Stimulated activated CD4-positive, alpha-beta T cell treated with anti-CD3 and anti-CD28 coated beads, Interleukin-12 subunit alpha, Interleukin-12 subunit beta, amount 100 ng/mL, for 48 hours (primary cell): ENCODE measurements at places on chromosomes 5 and 9.

GRCh38 chr5:89277816-89278215, 394.8 kb upstream of the MEF2C start:
- DNase-seq = no peak

DNA sequence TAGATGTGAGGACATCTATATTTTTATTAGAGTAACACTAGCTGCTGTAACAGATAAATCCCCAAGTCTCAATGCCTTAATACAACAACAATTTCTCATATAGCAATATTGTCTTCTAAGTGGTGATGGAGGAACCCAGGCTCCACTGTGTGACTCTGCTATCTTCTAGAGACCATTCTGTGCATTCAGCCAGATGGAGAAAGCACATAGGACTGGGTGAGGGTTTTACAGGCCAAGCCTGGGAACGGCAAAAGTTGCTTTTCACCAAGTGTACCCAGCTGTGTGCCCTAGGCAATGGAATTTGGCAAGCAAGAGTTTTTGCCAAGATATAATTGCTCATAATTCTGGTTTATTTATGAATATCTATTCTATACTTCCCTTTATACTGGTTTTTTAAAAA, 11.7 kb downstream of the RBM22 start:
- DNase-seq = no peak

DNA sequence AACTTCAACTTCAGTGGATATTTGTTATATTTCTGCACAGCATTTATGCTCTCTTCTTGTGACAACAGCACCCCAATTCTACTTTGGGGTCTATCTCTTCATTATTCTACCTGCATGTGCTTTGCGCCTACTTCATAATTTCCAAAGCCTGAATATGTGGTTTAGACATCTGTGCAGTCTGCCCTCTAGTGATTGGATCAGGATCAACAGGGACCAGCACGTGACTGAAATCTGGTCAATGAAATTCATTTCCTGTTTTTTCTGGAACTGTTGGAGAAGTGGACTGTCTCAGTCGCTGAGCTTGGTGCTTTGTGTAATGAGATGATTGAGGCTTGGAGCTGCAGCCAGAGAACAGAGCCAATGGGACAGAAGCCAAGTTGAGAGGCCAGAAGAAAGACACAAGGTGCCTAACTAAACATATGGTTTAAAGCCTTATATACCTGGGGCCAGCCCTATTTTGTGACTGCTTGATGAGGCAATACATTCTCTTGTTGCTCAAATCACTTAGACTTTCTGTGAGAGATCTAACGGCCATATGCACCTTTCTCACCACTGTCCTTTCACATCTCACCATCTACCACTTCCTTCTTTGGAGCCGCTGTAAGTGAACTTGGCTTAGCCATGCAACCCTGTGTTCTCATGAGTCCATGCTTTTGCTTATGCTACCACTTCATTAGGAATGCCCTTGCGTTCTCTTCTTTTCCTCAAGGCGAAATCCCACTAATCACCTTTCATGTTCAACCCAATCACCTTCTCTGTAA, 68.8 kb upstream of the PPP2R2B start:
- no peak for DNase-seq

DNA sequence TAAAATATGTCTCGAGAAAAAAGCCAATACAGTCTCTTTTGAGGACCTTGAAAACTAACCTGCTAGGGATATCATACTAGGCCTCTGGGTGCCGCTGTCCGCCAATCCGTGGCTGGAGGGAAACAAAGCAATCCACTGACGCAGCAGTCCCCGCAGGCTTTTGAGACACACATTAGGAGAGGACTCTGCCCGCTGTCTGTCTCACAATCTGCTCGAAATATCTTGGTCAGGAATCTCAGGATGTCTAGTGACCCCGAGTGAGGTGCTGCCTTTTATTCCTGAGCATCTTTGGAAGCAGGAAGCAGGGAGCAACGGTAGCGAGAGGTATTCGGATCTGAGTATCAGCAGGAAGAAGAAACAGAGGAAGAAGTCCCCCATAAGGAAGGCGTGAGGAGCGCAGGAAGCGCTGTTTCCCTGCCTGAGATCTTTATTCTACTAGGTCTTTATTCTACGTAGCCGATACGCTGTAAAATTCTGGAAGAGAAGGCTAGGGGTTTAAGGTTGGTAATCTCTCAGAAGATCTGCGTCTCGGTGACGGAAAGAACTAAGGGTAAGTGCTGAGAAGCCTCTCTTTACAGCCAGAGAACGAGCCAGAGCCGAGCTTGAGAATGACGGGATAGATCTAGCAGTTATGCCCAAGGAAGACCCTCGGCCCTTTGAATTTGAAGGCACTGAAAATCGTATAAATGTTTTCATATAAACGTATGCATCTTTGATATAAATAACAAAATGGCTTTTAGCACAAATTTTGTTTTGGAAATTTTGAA, 4.0 kb upstream of the PCDHGA1 start:
- DNase-seq = peak; percentile 47

DNA sequence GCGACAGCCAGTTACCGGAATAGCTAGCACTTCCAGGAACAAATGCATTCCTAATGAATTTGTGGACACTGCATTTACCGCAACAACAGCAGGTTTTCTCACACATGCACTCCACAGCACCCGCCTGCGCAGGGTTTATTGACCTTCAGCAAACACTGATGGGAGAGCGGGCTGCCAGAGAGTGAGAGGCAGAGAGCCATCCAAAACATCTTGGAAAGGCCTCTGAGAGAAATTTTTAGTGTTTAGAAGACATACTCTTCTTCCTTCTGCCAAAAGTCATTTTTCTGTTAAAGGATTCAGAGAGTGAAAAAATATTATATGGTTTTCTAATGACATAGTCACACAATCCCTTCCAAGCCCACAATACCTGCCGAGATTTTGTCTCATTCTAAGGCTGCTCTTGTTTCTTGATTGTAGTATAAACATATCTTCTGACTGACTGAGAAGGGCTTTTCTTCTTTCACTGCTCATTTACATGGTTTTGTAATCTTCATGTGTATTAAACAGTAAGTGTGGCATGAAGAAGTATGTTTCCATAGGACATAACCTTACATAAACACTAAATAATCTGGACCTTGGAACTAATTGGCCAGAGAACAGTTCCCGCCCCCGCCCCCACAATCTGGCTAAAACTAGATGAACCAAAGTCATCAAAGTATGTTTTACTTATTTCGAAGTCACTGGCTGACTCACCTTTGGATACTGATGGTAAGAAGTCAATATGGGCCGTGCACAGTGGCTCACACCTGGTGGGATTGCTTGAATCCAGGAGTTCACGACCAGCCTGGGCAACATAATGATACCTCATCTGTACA, 432.5 kb upstream of the MEF2C start:
- DNase-seq = no peak

DNA sequence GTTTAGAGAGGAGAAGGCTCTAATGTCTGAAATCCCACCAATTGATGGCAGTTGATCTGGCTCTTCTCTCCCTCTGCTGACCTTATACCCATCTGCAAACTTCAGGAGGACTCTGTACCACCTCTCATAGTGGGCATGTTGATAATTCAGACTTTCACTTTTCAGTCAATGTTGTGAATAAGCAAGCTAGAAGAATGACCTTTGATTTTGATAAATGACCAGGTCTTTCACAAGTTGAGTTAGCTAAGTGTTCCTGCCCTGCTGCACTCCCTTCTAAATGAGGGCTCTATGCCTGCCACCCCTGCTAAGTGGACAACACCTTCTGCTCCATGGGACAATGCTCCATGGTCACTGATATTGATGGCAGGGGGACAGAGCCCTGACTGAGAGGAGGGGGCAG, 74.7 kb downstream of the SPRY4 start:
- no peak for DNase-seq

DNA sequence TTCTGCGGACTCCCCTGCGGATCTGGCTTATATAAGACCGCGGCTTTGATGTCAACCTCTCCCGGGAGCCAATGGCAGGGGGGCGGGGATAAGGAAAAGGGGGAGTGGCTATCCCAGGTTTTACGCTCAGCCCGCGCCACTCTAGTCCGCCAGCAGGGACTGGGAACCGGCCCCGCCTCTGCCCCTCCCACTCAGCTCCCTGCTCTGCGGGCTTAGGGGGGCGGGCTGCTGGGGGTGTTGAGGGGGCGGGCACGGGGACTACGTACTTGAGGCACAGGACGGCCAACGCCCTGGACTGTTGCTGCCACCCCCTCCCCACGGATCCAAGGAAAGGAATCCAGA, at the start of gene HAND1:
TSS of gene HAND1 (minus strand) at position 4 of the 342 bp plus-strand sequence. CDS start 219 bp downstream, outside the sequence.
- DNase-seq = no peak

DNA sequence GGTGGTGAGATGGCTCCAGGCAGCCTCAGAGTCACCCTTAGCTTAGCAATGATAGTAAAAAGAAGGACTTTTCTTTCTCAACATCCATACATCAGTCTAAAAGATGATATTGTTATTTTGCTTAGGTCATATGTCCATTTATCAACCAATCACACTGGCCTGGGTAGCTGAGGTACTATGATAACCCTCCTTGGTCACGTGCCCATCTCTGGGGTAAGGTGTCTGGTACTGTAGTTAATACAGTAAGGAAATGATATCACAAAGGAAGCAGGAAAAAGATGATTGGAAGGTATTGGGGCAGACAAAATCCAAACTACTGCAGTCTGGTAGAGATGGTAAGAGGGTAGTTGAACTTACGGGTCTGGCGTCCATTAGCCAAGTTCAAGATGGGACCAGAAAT, 5.1 kb upstream of the SMAD5 start:
- DNase-seq = no peak

DNA sequence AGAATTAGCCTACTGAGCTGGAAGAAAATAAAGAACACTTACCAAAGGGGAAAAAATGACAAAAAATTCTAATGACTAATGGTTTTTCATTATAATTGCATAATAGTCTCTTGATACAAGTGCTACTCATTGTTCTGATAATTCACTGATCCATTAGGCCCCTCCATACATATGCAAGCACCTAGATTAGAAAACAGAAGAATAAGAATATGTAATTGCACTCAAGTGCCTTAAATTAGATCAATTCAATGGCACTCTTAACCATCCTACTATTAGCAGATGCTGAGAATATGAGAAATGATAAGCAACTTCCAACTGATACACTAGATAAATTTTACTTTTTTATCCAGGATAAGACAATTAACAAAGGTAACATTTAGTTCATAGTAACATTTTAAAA, 440.9 kb upstream of the C9orf72 start:
- DNase-seq = no peak

DNA sequence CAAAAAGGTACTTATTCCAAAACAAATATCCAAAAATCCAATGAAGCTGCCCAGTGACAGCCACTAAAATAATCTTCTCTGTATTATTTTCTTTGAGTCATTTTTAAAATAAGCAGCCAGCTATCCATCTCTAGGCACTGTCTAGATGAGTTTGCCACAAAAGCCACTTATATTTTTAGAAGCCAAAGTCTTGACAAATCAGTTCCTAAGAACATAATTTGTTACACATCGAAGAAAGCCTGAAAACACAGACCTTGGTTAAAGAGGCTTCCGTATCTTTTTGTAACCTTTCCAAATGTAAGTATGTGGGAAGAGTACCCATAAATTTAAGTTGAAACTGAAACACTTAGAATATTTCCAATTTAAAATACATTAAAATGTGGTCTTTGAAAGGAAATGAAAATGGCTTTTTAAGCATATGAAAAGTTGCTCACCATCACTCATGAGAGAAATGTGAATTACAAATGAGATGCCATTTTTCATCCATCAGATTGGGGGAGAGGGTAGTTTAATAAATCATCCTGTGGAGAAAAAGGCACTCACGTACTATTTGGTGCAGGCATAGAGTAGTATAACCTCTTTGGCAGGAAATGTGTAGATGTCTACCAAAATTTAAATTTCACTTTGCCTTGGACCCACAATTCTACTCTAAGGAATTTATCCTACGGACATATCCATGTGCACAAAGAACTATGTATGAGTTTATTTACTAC, 180.4 kb downstream of the MLLT3 start:
- DNase-seq = no peak

GRCh38 chr5:116046823-116047222, 14.6 kb downstream of the ARL14EPL start:
- no peak for DNase-seq

- no peak for DNase-seq
Measured at GRCh38 chr9:86706391-86706790, 240.9 kb downstream of the GAS1 start.

GRCh38 chr5:98205691-98206461, 567.6 kb upstream of the RGMB start:
- DNase-seq = no peak

DNA sequence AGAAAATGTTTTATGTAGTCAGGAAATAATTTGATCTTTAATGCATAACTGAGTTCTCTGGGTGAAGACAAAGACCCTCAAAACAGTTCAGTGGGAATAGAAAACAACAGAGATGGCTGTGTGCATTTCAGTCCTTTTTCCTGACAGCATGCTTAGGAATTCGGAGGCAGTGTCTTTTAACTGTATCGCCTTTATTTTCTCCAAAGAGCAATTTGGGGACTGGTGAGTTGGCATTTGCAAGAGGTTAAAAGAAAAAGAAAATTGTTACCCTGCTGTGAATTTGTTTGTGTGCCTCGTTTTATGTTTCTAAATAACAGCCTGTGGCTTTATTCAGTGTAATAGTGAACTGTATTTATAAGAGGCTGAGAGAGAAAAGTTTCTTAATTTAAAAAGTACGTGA, 227.8 kb upstream of the DMAC1 start:
- no peak for DNase-seq

DNA sequence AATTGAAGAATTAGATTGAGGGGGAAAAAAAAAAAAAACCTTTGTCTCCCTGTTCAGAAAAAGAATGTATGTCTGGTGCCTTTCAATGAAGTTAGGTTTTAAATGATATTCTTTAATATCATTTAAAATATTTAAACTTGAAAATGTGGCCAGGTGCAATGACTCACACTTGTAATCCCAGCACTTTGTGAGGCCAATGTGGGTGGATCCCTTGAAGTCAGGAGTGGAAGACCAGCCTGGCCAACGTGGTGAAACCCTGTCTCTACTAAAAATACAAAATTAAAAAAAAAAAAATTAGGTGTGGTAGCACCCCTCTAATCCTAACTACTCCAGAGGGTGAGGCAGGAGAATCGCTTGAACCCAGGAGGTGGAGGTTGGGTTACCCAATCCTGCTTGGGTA, 111.1 kb upstream of the RASA1 start:
- DNase-seq = no peak

GRCh38 chr9:21730899-21731298, 71.5 kb upstream of the MTAP start:
- no peak for DNase-seq
